Stimulated activated CD4-positive, alpha-beta T cell treated with anti-CD3 and anti-CD28 coated beads, Interleukin-4, amount 100 ng/mL, for 1 hour (primary cell): ENCODE measurements at places on chromosomes 11 and 22.
A peak's percentile ranks its signal among the peaks of the same experiment; 100 is the strongest.

DNA sequence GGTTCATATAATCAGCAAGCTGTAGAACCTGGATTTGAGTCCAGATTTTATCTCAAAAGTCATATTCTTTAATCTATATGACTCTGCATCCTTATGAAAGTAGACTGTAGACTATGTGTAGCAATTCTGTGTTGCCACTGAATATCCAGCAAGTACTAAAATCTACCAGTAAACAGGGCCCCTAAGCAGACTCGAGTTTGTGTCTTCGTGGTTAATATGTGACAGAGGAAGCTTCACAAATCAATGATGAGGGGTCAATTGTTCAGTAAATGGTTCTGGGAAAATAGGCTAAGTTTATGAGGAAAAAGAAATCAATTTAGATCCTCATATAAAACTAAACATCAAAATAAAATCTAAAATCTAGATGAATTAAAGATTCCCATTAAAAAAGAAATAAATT is 648.5 kb upstream of the KIRREL3 start:
- DNase-seq: no peak

- no peak for DNase-seq
Measured at GRCh38 chr22:39925273-39925672, 24.4 kb downstream of the GRAP2 start.

- DNase-seq: no peak
Measured at GRCh38 chr11:29435421-29435820, 581.4 kb downstream of the KCNA4 start.

- no peak for DNase-seq
Measured at GRCh38 chr11:57318178-57318577, 6.6 kb downstream of the TNKS1BP1 start.

DNA sequence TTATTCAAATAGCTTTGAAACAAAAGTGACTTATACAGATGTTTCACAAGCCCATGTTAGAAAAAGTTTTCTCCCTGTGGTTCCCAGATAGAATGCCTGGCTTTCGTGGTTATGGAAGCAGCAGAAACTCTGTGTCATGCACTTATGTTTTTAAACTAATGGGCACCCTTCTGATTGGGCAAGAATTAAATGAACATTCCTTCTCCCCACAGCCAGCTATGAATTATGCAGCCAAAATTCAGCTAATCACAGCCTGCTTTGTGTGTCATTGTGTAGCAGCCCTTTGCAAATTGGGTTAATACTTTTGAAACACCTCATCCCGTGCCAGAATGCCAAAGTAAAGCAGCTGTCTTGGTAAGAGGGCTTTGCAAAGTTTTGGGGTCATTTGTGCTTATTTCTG is 46.9 kb downstream of the PANX1 start:
- no peak for DNase-seq

DNA sequence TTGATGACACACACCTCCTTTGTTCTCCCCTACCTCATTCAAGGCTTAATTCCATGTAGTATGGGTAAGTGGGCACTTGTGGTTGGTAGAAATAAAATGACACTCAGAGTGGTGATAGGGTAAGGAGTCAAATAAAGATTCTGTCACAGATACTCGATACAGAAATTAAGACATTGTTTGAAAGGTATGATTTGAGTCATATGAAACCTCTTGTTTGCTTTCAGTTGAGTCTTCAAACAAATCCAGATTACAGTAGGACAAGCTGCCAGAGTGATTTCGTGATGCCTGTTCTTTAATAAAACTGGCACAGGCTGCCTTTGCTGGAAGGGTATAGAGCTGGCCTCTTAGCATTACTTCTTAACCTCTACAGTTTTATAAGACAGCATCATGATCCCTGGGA is 182.4 kb downstream of the SPON1 start:
- no peak for DNase-seq

DNA sequence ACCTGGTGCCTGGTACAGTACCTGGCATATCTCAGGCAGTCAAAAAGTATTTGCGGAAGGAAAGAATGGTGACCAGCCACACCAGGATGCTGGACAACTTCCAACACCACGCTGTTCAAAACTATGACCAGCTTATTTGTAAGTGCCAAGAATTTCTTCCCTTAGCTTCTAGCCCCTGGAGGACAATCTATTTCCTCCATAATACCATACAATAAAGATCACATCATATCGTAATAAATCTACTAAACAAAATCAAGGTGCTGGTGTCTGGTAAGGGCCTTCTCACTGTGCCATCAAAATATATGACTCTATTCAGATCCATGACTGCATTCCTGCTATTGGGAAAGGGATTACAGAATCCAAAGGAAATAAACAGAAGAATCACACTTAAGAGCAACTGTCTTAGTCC is 51.5 kb downstream of the ALG9 start:
- no peak for DNase-seq

DNA sequence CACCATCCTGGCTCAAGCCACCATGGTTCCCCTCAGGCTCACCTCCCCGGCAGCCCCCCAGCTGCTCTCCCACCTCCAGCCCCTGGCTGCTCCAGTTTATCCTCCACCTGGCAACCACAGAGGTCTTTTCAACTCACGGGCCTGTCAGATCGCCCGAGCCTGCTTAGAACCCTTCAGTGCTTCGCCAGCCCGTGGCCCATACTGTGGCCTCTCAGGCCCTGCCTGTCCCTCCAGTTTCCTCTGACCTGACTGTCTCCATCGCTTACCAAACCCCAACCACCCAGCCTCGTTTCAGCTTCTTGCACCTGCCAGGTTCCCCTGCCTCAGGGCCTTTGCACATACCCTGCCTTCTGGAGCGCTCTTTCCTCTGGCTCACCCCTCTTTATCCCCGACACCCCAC is 6.9 kb downstream of the KCNC1 start:
- no peak for DNase-seq

DNA sequence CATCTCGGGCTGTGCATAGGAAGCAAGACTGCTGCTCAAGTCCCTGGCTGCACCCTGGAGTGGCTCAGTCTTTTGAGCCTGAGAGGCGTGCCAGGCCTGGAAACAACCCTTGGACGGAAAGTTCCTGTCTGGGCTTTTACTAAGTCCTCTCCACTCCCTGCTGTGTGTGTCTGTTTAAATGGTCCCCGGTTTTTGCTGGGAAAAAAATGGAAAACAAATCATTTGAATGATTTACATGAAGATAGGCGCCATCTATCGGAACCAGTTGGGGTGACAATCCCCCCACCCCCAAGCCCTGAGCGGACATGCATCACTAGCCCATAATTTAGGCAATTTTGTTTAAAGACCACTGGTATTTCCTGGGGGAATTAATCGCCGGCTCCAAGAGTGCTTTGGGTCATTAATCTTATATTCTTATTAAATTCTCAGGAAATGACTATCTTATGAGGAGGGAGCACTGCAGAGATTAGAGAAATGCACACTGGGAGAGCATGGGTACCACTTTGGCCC is 2.7 kb upstream of the GAB2 start:
- peak; percentile 44 for DNase-seq

GRCh38 chr22:29105468-29105867 is 32.6 kb downstream of the KREMEN1 start:
- DNase-seq: no peak

DNA sequence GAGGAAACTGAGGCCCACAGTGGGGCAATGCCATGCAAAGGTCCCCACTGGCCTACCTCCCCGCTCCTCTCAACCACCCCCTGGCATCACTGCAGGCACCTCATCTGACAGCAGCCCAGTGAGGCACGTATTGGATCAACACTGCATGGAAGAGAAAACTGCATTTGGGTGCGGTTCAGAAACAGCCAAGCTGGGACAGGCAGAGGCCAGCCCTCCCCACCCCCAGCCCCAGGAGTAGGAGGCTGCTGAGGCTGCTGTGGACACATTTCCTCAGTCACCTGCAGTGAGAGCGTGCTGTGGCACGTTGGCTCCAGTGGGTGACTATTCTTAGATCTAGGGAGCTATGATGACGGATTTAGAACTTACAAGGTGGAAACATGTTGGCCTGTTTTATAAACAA is 63.7 kb downstream of the KCNC1 start:
- DNase-seq: no peak

GRCh38 chr11:110076371-110076965 is 16.7 kb upstream of the ZC3H12C start:
- no peak for DNase-seq

GRCh38 chr22:24806663-24807001 is 621 bp downstream of the SGSM1 start:
- no peak for DNase-seq

GRCh38 chr11:119734788-119735187 is 5.8 kb upstream of the NECTIN1 start:
- no peak for DNase-seq

DNA sequence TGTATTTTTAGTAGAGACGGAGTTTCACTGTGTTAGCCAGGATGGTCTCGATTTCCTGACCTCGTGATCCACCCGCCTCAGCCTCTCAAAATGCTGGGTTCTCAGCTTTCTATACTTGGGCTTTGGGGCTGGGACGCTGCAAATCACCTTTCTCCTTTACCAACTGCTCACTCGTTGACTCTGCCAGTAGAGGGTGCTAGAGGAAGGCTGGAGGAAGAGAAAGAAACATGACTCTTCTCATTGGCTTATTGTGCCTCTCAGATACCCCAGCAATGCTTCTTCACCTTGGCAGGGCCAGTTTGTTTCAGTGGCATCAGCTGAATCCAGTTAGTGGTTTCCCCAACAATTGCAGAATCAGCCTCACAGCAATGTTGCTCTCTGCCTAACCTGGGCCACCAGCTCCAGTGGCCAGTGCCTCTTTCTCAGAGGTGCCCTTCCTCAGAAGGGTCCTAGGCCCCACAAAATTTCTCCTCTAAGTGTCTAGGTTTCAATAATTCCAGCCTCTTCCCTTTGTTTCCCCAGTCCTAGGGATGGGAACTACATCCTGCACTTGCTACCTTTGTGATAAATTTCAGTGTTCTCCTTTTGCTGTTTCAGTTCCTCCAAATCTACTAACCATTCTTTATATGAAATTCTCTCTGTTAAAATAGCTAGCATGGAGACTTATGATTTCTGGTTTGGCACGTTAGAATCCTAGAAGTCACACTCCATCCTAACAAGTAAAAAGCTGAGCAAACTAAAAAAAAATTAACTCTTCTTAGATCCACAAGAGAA is 71.5 kb upstream of the VSTM5 start:
- DNase-seq: no peak

DNA sequence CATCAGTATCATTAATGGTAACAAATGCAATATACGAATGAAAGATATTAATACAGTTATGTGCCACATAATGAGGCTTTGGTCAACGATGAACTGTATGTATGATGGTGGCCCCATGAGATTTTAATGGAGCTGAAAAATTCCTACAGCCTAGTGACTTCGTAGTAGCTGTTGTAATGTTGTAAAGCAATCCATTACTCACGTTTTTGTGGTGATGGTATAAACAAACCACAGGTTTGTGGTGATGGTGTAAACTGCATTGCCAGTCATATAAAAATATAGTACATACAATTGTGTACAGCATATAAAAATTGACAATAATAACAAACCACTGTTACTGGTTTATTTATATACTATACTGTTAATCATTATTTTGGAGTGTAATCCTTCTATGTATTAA is 27.4 kb upstream of the GRIA4 start:
- no peak for DNase-seq

DNA sequence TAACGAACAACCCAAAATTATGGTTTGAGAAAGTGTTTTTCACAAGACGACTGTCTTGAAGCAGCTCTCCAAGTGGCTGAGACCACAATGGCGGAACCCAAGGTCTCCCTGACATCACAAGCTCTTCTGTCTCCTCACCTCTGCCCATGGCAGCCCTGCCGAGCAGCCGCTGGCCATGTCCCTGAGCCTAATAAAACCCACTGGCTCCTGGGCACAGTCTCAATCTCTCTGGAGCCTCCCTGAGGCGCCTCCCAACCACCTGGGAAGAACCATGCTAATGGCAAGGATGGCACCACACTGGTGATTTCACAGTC is 50.0 kb downstream of the CLTCL1 start:
- no peak for DNase-seq

GRCh38 chr11:27754035-27755017 is 54.1 kb upstream of the BDNF start:
- DNase-seq: no peak

DNA sequence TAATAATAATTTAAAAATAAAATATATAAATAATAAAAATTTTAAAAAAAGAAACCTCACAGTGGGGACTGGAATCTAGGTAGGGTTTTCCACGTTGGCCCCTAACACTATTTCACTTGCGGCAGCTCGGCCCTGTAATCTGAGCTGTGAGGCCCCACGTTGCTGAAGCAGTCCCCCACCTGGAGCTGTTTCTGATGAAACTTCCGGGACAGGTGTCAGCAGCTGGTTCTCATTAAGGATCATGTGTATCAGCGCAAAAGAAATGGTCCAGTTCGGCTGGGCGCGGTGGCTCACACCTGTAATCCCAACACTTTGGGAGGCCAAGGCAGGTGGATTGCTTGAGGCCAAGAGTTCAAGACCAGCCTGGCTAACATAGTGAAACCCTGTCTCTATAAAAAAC is 17.3 kb downstream of the RHOD start:
- DNase-seq: no peak

DNA sequence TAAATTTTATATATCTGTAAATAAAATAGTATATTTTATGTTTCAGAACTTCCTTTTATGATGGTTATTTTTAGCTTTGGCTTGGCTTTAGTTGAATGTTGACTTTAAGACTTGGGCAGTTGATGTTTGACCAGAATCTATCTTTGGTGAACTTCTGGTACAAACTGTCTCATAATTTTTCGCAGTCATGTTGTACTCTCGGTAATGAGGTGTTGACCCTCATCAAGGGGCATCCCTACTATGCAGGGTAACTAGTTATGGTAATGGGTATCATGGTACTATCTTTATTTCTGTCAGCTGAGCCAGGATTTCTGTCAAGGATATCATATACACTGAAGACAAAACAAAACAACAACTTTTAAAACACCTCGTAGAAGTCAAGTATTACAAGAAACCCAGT is 67.7 kb downstream of the NXPE2 start:
- no peak for DNase-seq

- DNase-seq: no peak
Measured at GRCh38 chr11:117376517-117376916, 48.9 kb downstream of the CEP164 start.

GRCh38 chr11:134384406-134384805 is 27.6 kb downstream of the B3GAT1 start:
- DNase-seq: no peak

DNA sequence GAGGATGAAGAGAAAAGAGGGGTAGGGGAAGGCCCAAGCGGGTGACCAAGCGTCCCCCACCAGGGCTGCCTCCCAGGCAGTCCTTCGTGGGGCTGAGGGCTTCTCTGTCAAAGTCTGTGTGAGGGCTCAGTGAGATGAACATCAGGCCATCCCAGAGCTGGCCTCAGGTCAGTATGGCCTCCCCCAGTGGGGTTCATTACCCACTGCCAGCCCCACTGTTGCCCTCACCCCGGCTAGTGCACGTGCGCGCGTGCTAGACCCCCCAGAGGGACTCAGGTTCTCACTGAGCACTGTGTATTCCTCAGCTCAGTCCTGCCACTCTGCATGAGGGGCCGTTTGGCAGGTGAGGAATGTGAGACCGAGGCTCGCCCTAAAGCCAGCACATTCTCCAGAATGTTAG is 3.3 kb downstream of the KDELR3 start:
- DNase-seq: no peak

GRCh38 chr11:85805387-85805786 is 5.6 kb downstream of the SYTL2 start:
- no peak for DNase-seq

GRCh38 chr11:119721129-119722120 is 7.6 kb downstream of the NECTIN1 start:
- no peak for DNase-seq

- DNase-seq: no peak
Measured at GRCh38 chr11:3368199-3368598, 10.7 kb downstream of the ZNF195 start.

- DNase-seq: no peak
Measured at GRCh38 chr22:22210889-22211833, 33.4 kb upstream of the VPREB1 start.
